ENCODE measurements at places on chromosomes 13 and 19. TPM values are rescaled to one million over a fixed set of nuclear protein-coding genes. Genes with fewer than 3 reads are reported as not detected.
A peak's percentile ranks its signal among the peaks of the same experiment; 100 is the strongest.

The SHC2 gene
- total RNA-seq, result 27.6 TPM

GRCh38 chr13:43042410-43042921, 19.1 kb downstream of the DNAJC15 start:
- DNase-seq, result no peak

GRCh38 chr13:36885901-36886300, 34.1 kb downstream of the SMAD9 start:
- DNase-seq, result no peak

DNA sequence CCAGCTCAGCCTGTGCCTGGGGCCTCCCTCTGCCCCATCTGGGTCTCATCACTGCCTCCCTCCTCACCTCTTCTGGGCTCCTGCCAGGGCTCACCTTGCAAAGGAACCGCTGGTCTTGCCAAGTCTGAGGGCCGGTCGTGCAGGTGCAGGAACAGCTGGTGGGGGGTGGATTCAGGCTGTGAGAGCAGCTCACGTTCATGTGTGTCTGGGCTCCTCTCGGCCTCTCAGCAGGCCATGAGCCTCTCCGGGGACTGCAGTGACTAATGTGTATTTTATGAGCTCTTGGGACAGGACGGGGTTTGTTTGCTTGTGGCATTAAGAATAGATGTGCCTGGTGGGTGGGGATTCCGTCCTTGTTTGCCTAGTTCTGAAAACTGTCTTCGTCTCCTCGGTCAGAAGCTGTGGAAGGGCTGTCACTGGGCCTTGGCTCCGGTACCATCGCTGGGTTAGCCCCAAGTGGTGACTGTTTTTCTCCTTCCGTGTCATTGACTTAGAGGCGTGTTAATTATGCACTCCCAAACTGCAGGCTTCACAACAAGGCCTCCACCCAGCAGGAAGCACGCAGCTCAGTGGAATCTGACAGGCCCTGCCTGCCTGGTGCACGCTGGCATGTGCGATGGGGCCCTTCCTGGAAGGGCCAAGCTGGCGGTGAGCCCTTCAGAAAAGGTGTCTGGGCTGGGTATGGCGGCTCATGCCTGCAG, 77.6 kb downstream of the KDM4B start:
- DNase-seq, result no peak

GRCh38 chr19:18839465-18840287, 7.9 kb downstream of the UPF1 start:
- no peak for DNase-seq

GRCh38 chr13:112643759-112644459, 45.9 kb upstream of the ATP11A start:
- no peak for DNase-seq

GRCh38 chr19:1873524-1874473, 10.4 kb upstream of the KLF16 start:
- peak; percentile 65 for DNase-seq
